ENCODE measurements at places on chromosomes 2 and 18.

- DNase-seq: no peak
These were observed 41.1 kb upstream of the RALBP1 start for GRCh38 chr18:9434122-9434701.

DNA sequence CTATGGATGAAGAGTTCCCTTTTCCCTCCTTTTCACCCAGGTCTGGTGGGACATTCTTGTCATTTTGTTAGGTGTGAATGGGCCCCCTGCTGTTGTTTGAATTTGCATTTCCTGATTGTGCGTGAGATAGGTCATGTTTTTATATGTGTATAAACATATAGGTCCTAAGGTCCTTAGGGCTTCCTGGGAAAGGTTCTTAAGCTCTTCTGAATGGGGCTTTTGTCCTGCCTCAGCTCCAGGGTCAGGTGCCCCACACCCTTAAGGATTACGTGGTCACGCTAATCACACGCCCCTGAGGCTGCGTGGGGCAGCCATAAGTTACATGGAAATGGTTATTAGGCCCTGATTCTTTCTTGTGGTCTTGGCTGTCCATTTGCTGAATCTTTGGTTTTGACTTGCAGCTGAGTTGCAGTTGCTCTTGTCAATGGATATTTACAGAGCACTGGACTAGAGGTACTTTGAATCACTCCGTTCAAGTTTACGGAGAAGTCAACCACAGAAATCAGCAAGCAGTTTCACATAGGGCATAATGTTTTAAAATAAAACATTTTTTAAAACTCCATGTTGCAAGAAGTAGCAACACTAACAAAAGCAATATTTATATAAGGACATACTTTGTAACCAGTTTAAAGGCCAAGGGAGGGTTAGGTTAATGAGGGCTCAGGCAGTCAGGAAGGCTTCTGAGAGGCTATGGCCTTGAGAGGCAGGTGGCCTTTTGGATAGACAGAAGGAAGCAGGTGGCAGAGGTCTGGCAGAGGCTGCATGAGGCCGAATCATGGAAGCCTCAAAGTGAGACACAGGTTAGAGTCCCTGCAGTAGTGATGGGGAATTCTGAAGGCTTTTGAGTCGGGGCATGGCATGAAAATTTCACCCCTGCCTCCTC lies 24.2 kb downstream of the LIPG start:
- DNase-seq: no peak

DNA sequence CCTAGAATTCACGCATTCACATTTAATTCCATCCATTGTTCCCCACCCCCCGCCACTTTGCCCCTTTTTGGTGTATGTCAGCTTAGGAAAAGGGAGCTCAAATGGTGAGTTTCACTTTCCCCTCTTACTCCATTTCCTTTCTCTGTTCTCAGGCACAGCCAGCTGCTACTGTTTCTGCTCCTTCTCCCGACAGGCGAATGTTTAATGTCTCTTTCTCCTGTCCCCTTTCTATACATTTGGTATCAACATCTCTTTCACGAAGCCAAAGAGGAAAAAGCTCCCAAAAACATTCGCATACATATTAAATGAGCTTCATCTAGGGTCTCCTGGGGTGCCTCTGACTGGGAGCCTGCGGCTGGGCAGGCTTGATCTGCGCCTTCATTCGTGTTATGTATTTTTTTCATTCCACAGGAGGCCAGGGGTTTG lies 124.2 kb upstream of the SATB2 start:
- DNase-seq: no peak

DNA sequence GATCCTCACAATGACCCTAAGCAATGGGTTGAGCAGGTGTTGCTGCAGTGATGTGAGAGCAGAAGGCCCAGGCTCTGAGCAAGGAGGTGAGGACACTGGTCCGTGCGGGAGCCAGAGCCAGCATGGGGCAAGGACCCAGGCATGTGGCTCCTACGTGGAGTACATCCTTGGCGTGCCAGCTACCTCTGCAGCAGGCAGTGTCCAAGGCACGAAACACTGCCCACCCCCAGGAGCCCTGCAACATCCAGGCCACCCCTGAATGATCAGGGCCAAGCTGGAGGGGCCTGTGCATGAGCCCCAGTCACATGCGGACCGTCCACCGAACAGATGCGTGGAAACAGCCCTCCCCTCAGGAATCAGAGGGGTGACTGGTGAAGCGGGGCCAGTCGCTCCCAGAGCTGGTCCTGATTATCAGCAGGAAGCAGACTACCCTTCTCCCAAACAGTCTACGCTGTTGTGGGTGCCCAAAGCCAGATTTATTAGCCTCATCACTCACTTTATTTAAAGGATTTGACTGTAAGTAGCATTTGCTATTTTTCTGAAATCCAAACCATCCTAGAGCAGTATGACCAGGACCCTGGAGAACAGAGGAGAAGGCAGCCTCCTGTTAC lies 16.8 kb downstream of the CELF4 start:
- no peak for DNase-seq

GRCh38 chr2:65300134-65300760 lies 72.6 kb downstream of the ACTR2 start:
- no peak for DNase-seq

DNA sequence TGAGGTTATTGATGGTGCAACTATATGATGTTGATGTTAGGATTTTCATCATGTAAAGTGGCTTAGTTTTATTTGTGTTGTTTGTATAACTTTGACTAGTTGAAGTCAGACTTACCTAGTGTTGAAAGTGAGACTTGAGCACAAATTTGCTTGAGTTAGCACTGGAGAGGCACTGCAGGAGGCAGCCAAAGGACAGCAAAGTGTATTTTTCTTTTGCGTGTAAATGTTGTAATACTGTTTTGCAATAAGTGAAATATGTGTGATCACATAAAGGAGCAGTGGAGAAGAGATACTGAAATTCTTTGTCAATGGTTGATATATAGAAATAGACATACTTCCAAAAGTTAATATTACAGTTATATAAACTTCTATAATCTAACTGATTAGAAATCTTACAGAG lies 332.0 kb upstream of the RAB12 start:
- no peak for DNase-seq

GRCh38 chr2:219023045-219023605 lies 18.2 kb downstream of the CFAP65 start:
- no peak for DNase-seq

DNA sequence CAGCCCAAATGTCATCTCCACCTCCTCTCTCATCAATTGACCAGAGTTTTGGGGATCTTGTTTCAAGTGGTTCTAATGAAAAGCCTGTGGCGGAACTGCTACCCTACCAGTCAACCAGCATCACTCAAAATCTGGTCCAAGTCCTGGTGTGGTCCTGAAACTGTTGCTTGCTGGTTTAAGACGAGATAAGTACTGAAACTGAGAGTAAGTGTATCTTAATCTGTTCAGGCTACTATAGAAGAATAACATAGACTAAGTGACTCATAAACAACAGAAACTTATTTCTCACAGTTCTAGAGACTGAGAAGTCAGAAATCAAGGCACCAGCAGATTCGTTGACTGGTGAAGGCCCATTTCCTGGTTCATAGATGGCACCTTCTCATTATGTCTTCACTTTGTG lies 879 bp upstream of the GALNT5 start:
- DNase-seq: no peak

GRCh38 chr2:219430633-219431615 lies 3.7 kb upstream of the SPEG start:
- no peak for DNase-seq

- DNase-seq: no peak
These were observed at the start of gene HOXD8 for GRCh38 chr2:176128982-176129796. TSS of gene HOXD8 (plus strand) at chr2:176129705. CDS start at chr2:176130367, 662 bp downstream.

DNA sequence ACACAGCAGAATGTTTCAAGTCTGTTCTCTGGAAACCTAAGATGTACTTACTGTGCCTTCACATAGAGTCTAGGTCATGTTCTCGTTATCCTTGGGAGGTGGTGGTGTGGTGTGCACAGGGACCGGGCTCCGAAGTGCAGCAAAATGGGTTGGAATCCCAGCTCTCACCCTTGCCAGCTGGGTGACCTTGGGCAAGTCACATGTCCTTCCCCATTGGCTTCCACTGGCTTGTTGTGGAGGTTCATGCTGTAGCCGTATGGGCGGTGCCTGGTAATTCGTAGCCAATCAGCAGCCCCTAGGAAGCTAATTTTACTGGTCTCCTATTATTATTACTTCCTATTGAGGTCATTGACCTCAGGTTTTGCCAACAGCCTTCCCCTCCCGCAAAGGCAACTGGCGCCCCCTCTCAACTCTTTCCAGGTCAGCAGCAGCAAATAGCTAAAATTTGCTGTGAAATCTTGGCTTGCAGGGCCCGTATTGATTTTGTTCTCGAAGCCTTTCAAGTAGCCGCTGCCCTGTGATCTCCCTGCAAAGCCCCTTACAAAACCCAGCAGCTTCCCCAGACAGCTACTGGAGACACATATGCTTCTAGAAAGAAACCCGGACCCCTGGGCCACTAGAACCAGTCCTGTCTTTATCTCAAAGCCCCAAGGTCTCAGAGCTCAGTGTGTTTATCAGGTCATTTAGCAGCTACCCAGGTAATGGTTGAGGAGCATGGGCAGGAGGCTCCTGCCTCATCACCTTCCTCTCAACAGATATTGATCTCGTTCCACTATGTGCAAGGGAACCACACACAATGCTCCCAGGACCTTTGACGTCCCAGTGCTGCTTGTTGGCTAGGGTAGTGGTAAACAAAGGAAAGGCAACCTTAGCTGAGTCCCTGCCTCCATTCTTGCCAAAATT lies 66.5 kb upstream of the SLC1A4 start:
- DNase-seq: no peak

DNA sequence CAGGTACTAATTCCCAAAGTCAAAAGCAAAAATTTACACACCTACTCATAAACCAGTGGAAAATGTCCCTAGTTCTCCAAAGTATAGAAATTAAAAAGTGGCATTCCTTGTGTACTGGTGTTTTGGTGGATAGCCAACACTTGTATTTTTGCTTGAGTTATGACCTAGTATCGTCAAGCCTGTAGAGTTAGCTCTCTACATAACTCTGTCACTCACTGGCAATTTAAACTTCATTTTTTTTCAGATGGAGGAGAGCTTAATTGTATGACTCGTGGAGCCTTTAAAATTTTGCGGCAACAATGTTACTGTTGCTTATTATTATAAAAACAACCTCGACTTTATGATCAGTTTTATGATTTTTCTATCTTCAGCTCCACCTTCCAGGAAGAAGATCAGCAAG lies 58.7 kb downstream of the ITGB6 start:
- no peak for DNase-seq

DNA sequence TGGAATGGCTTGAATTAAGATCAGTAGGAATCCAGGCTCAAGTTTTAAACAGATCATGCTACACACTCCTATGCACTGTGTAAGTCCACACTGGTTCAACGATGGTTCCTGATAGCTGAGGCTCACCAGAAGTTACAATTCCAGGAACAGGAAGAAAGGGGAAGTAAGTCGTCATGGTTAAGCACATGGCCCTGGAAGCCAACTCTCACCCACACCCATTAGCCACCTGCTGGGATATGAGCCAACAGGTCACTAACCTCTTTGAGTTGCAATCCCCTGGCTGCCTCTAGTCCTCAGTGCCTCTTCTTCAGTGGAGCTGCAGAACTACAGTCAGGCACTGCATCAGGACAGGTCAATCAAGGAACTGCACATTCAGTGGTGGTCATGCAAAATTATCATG lies 133.5 kb downstream of the TMEM182 start:
- no peak for DNase-seq

- DNase-seq: peak; percentile 72
These were observed 1.1 kb upstream of the BOLL start for GRCh38 chr2:197786010-197786877.

DNA sequence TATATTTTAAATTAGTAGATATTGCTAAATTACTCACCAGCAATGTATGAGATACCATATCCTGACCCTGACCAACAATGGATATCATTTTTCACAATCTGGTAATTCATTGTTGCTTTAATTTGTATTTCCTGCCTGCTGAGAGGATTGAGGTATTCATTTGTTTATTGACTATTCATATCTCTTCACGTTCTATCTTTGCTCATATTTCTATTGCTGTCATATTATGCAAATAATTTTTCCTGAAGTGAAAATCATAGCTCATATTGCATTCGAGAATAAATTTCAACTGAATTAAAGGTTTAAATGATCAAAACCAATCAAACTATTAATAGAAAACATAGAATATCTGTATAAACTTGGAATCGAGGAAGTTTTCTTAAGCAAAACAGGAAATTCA lies 31.0 kb downstream of the INO80D start:
- no peak for DNase-seq

- no peak for DNase-seq
These were observed 47.4 kb upstream of the NXPH2 start for GRCh38 chr2:138827426-138828054.

DNA sequence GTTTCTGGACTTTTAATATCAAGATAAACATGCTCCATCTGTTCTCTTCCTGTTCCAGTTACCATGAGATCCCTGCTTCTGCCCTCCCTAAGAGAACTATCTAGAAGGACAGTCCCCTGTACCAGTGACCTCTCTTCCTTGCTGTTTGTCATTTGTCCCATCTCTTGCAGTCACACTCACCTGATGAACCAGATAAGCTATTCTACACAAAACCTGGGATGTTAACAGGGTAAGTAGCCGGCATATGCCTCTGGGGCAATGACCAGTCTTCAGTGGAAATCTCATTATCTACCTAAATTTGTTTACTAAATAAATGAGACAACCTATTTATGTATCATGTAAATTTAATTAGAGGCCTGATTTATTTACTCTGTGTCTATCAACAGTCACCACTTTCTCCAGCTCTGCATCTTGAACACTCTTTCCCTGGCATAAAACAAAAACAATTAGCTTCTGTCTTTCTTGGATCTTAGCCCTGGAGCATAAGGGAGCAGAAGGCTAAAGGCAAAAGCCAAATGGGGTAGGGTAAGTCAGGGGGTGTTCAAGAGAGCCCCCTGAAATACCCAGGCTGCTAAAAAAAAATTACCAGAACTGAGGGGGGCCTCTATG lies 337.7 kb downstream of the ALK start:
- no peak for DNase-seq

DNA sequence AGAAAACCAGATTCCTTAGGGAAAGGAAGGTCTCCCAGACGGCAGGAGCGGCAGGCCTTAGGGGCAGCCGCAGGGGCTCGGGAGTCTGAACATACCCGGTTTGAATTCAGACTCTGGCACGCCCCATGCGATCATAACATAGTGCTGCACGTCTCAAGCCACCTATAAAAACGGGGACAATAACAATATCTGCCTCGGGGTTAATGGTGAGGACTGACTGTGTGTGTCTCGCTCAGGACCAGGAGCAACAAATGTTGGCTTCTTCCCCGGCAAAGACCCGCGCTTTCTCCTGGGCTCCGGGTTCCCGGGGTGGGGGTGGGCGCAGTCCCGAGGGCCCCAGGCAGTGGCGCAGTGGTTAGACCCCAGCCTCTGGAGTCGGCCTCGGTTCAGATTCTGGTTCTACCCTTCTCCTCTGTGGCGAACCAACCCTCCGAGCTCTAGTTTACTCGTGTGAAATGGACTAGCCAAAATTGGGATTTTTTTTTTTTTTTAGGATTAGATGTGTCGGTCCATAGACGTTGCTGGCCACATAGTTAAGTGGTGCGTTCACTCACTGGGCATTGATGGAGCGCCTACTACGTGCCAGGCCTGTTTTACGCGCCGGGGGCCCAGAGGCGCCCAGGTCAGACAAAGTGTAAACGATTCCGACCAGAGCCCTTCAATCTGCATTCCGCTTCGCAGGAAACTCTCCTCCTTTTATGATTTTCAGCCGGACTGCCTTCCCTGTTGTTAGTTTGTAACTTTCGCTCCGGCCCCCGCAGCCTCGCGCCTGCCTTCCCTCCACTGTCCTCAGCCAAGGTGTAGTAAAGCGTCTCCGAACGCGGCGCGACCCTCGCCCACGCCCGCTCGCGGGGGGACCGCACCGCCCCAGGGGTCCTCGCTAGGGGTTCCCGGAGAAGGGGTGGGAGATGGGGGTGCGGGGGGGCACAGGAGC lies 820 bp upstream of the SH3BP4 start:
- no peak for DNase-seq

- no peak for DNase-seq
These were observed 22.8 kb downstream of the NFE2L2 start for GRCh38 chr2:177241711-177242120.
